ENCODE measurements at places on chromosomes 6 and 20.

GRCh38 chr6:34246563-34247391 lies 2.0 kb downstream of the SMIM29 start:
- no peak for DNase-seq

GRCh38 chr6:161446296-161446925 lies 172.6 kb upstream of the AGPAT4 start:
- DNase-seq = no peak

GRCh38 chr6:164216368-164216767 lies 801.9 kb downstream of the QKI start:
- DNase-seq = no peak

- no peak for DNase-seq
Measured at GRCh38 chr6:20582586-20583443, 48.6 kb downstream of the CDKAL1 start.

DNA sequence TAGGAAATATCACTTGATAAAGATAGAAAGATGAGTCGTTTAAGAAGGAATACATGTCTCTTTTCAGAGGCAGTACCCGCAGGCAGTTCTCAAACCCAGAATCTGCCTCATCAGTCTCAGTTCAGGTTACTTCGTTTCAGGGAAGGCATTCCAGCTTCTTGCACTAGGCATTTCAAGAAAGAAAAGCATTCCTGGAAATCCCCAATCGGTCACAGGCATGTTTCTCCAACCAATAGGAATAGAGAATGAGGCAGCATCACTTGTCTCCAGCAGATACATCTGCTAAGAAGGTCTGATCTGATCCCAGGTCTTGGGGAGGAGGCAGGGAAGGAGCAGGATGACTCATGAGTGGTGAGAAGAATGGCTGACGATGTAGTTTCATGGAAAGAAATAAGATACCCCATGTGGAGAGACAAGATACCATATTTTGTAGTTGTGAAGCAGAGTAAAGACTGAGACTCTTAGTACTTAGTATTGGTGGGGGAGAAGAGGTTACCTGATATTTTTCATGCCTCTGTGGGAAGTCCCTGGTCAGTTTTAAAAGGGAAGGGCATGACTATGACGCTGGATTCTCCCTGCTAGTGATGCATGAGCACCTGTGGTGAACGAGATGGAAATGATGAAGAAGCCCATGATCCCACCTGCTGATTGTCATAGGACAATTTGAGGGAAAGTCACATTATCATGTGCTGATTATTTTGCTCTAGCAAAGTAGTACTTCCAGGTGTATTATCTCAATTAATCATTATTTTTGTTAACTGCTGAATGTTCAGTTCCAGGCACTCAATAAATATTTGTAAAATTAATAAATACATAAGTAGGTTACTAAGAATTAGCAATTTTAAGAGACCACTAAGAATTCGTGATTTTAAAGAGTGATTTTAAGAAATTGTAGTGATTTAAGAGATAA lies 20.3 kb upstream of the HLA-DRB1 start:
- peak; percentile 68 for DNase-seq

DNA sequence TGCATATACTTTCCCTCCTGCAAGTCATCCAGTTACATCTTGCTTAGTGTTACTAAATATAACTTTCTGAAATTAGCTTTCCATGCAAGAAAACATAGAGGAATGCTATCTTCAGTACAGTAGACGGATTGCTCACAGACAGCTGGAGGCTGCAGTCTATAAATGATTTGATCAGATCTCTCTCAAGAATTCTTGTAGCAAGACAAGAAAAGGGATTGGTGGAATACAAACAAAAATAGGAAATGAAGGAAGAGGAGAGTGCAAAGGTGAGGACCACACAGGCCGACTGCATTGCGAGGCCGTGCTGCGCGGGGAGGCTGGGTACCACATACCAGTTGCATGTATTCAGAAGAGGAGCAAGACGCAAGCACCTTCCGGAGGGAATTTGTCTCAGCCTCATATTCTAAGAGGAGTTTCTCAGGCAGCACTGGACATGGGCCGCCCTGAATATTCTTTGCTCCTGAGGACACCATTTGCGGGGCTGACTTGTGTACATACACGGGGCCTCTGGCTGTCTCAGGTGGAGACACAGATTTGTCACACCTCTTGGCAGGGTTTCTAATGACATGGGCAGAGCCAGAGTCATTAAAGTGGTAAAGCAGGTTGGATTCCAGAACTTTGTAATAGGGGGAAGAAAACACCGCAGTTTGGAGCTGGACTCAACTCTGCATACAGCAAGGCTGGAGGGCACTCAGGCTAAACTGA lies 22.7 kb upstream of the KIF25 start:
- no peak for DNase-seq

GRCh38 chr20:37007898-37008649 lies 56.6 kb upstream of the SAMHD1 start:
- DNase-seq = no peak

DNA sequence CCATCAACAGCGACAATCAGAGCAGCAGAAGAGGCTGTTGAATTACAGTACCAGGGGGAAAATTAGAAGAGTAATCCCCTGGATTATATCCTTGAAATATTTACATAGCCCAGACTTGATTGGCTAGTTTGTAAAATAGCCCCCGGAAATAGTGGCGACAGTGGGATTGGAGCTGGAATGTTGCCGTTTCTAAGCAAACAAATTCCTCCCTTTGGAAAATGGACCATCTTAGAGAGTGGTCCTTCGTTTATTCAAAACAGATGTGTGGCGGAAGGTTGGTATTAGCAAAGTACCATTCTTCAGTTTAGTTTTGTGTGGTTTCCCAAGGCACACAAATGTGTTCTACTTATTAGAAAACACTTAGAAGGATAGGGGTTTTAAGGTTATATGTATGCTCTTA lies 4.5 kb upstream of the EPB41L2 start:
- no peak for DNase-seq

DNA sequence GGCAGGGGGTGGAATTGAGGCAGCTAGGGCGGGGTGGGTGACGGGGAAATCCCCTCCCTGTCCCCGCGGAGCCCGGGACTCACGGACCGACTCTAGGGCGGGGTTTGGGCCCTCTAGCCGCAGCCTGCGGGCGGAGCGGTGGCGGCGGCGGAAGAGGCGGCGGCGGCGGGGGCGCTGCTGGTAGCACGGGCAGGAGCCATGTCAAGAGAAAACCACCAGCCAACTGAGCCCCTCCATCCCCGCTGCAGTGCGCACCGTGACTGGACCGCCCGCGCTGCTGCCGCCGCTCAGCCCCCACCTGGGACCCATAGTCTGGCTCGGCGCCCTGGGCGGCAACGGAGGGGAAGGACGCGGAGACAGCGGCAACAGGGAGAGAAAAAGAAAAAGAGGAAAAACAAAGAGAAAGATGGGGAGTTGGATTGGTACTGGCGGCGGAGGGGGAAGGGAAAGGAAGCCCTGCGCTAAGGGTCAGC lies 1.2 kb upstream of the C6orf62 start:
- no peak for DNase-seq
